Stimulated activated CD8-positive, alpha-beta memory T cell treated with anti-CD3 and anti-CD28 coated beads, Interleukin-4, amount 100 ng/mL, for 4 hours (primary cell): ENCODE measurements at places on chromosomes 6 and 20.

DNA sequence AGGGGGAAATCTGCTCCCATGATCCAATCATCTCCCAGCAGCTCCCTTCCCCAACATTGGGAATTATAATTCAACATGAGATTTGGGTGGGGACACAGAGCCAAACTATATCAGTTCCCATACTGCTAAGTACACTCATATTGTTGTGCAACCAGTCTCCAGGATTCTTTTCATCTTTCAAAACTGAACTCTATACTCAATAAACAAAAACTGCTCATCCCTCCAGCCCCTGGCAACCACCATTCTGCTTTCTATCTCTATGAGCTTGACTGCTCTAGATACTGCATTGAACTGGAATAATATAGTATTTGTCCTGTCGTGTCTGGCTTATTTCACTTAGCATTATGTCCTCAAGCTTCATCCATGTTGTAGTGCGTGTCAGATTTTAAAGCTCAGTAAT lies 42.9 kb downstream of the STX11 start:
- no peak for DNase-seq

DNA sequence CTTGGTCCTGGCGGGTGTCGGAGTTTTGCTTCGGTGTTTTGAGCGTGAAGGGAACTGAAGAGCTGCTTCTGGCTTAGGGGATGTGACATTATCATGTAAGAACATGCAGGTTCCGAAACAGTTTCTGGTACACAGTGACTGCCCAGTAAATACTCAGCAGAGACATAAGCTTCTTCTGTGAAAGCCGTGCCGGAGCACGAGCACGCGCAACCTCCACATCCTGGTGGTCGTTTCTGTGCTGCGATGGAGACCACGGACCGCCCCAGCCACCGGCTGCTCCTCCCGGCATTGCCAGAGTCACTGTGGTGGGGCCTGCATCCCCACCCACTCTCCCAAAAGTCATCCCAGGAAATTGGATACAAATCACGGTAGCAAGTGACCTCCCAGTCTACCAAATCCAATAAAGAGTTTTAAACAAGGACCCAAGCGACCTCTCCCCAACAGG lies 18.7 kb downstream of the KIF25 start:
- no peak for DNase-seq

GRCh38 chr6:41222513-41222912 lies 5.6 kb upstream of the TREML4 start:
- no peak for DNase-seq

- DNase-seq = no peak
Measured at GRCh38 chr20:18634501-18634900, 46.6 kb downstream of the DTD1 start.

GRCh38 chr6:92479831-92480230 lies 939.5 kb downstream of the EPHA7 start:
- no peak for DNase-seq

- no peak for DNase-seq
Measured at GRCh38 chr6:66478705-66479104, 771.7 kb upstream of the EYS start.

GRCh38 chr20:55936209-55936595 lies 69.1 kb downstream of the CBLN4 start:
- DNase-seq = no peak

DNA sequence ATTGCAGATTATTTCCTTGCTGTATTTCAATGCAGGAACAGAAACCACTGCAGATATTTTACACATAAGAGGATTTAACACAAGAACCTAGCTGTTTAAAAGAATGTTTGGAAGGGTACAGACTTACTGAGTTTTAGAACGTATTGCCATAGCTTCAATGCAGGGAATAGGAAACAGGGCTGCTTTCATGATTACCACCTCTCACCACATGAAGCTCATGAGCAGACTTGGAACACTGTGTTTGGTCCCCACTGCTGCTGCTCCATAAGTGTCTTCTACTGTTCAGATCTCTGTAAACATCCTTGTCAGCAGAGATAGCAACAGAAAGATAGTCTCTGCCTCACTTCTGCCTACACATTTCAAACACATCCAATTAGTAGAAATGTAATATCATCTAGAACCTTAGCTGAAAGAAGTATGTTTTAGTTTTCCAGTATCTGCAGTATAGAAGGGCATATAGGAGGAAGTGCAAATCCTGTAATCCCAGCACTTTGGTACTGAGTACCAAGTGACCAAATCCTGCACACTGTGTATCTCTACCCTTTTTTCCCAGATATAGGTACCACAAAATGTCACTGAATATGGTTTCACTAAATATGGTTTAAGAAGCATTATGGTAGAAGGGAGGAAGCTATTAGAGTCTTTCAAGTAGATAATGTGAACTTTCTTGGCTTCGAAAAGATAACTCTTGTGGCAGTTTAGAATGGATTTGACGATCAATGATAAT lies 51.9 kb downstream of the STXBP5 start:
- DNase-seq = no peak

GRCh38 chr6:170212956-170213636 lies 77.8 kb downstream of the DLL1 start:
- no peak for DNase-seq

DNA sequence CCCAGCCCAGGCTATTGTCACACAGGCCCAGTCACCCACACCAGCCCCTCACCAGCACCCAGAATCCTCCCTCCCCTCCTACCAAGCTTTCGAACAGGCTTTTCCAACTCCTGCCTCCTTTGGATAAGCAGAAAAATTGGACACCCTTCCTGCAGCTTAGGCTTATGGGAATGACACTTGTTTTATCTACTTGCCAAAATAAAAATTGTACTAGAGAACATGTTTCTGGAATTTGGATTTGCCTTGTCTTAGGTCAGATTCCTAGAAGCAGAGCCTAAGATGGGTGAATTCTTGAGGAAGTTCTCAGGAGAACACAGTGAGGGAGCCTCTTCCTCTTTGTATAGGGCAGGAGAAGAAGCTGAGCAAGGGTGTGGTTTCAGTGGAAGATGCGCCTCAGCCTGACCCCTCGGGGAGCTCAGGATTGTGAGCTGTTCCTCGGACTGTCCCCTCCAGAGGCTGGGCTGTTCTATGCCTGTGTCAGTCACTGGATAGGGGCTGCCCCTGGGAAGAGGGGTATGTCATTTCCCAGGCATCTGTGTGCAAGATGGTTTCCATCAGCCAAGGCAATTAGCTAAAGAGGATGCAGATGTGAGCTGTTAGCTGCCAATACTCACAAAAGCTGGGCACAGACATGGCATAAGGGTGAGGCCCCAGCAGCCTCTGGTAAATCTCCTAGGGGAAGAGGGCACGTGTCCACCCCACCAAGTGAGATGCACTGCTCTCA lies 33.9 kb downstream of the ITPR3 start:
- DNase-seq = no peak

- DNase-seq = no peak
Measured at GRCh38 chr6:157493173-157493572, 112.2 kb downstream of the ZDHHC14 start.

DNA sequence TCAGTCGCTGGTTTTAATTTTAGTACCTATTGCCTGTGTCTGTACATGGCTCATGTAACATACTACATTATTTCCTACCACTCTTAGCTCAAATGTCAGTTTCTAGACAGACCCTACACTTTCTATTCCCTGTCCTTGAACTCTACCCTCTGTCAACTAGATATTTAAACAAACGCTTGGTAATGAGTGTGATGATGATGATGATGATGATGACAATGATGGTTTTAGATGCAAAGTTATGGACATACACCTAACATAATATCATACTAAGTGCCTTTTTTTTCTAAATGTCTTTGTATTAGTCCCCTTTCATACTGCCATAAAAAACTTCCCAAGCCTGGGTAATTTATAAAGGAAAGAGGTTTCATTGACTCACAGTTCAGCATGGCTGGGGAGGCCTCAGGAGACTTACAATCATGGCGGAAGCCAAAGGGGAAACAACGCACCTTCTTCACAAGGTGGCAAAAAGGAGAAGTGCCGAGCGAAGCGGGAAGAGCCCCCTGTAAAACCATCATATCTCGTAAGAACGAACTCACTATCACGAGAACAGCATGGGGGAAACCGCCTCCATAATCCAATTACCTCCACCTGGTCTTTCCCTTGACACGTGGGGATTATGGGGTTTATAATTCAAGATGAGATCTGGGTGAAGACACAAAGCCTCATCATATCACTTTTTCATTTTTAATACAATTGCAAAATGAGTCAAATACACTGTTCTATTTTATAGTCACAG lies 87.1 kb downstream of the IBTK start:
- no peak for DNase-seq

DNA sequence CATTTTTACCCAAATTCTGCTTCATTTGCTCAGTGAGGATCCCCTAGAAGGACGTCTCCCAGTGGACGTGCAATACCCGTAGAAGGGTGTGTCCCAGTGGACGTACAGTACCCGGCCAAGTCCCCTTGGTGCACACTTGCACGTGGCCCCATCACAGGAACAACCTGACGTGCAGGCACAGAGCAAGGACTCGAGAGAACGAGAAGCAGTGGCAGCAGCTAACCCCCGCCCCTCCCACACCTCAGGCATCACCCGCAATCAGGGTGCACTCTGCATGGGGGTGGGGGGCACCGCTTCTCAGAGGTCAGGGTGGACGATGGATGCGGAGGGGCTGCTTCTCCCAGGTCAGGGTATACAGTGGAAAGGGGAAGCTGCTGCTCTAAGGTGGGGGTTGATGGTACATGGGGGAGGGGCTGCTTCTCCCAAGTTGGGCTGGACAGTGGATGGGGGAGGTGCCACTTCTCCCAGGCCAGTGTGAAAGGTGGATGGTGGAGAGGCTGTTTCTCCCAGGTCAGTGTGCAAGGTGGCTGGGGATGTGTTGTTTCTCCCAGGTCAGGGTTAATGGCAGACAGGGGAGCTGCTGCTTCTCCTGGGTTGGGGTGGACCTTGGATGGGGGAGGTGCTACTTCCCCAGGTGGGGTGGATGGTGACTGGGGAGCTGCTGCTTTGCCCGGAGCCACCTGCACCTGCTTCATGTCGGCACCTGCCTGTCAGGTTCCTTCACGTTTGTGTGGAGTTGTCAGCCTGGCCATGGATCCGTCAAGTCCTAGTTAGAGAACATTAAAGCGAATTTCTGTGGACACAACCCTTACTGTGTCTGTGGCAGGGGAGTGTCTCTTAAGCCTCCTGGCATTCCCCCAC lies 1.0 kb upstream of the THBS2 start:
- DNase-seq = no peak

GRCh38 chr20:9480066-9480465 lies 34.3 kb upstream of the LAMP5 start:
- DNase-seq = no peak

DNA sequence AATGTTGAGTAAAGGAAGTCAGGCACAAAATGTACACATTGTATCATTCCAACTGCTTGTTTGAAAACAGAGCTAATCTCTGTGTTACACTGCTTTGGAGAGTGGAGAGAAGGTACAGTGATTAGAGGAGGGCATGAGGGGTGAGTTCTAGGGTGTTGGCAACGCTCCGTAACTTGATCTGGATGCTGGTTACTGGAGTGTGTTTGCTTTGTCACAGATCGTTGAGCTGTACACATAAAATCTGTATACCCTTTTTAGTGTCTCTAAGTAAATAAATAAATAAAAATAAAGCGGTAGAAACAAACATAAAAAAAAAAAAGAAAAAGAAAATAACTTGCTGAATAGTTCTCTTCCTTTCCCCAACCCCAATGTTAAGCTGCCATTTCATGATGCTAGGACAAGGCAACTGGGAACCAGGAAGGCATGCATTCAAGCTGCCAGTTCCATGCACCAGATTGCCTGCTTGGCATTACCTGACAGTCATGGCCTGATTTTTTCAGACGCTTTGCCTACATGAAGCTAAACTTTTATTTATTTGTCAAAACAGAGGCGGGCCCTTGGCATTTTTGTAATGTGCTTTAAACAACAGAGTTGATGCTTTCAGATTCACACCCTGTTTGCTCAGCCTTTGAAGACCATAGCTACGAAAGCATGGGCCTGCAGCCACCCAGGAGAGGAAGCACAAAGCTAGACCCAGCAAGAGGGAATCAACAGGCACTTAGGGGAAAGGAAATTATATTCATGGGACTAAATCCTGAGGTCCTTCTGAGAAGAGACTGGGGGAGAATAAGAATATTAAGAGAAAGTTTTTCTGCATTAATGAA lies 21.2 kb downstream of the TNFRSF21 start:
- no peak for DNase-seq

GRCh38 chr6:45872827-45873365 lies 142.8 kb downstream of the CLIC5 start:
- DNase-seq = no peak

- no peak for DNase-seq
Measured at GRCh38 chr6:44203955-44204354, 12.8 kb upstream of the MYMX start.

- no peak for DNase-seq
Measured at GRCh38 chr6:11434565-11435326, 102.8 kb upstream of the TMEM170B start.

GRCh38 chr20:52331655-52332054 lies 140.1 kb upstream of the ZFP64 start:
- DNase-seq = no peak

DNA sequence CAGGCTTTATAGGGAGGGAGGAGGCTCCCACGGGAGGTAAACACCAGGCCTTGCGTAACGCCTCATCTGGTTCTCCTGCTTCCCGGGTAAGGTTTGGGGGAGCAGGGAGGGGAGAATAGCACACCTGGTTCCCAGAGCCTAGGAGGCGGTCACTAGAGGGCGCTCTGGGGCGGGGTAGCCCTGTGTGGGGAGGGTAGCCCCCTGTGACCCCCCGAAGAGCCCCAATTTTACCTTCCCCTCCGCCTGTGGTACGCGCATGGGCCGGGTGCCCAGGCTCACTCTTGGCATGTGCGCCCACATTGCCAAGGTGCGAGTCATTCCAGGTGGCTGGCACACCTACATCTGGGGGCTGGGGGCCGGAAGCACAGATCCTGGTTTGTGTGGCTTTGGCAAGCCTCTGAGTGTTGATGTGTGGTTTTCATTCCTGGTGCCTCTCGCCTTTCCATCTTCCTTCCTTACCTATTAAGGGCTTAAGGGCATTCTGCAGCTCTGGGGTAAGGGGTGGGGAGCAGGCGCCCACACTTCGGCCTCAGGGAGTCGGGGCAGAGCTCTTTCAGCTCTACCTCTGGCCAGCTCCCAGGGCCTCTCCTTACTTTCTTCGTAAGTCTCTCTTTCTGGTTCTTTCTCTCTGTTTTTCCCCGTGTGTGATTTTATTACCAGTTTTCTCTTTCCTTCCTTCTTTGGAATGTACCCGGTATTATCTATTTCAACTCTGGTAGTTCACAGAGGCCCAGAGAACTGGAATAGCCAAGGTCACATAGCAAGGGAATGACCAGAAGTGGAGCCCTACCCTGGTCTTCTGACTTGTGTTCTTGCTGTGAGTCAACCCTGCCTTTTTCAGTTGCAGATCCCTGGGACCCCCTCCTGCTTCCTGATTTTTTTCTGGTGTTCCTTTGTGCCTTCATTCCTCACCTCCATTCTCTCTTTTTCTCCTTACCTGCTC lies 492 bp upstream of the RNF39 start:
- no peak for DNase-seq
